Neural progenitor cell (in vitro differentiated cells): ENCODE measurements at places on chromosomes 16 and 17.

DNA sequence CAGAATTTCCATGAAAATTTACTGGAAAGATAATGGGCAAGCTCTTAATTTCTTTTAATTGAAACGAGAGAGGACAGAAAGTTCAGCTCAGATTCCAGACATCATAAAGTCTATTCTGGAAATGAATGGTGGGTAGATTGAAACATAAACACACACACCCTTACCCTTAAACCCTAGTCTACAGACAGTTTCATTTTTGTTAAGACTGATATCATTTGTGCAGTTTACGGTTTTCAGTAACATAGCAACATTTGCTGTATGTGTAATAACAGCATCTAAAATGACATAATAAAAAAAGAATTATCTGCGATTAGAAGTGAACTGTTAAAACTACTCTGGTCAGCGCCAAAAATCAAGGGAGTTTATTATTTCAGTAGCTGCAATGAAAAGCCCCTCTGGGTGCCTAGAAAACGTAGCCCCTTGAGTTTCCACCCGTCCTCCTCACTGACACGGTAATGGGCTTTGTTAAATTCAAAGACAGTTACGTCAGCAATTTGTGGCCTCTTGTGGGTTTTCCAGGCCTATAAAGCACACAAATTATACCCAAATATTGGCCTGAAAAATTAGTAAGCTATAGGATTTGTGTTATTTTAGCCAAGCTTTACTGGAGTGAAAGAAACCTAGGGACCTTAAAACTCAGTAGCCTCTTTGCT is 520.6 kb upstream of the SOX9 start:
- DNase-seq: no peak

- peak; percentile 78 for DNase-seq
These were observed 6.8 kb downstream of the KIFC3 start for GRCh38 chr16:57795431-57795878.

DNA sequence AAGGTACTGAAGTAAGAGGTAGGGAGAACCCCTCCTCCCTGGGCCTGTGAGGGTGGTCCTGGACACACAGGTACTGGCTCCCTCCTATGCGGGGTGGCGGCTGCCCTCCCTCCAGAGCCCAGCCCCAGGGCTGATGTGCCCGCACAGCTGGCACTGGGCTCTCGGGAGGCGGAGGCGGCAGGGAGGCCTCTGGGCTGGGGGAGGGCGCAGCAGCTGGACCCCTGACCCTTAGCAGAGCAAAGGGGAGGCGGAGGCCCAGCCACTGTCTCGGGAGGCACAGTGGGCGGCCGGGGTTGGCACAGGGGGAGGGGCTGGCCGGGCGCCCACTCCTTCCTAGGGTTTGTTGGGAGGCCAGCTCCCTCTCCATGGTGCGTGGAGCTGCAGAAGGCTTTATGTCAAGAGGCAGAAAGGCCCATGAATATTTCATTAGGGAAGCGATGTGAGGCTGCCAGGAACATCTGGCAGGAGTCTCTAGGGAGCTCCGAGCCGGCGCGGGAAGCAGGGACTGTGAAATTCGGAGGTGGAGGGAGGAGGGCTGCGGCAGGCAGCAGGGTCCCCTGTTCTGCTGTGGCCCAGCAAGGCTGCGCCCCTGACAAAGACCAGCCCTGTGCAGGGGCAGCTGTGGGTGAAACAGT is 44.1 kb upstream of the ACSF3 start:
- DNase-seq: no peak

GRCh38 chr17:60091908-60092331 is 13.2 kb upstream of the HEATR6 start:
- DNase-seq: no peak

DNA sequence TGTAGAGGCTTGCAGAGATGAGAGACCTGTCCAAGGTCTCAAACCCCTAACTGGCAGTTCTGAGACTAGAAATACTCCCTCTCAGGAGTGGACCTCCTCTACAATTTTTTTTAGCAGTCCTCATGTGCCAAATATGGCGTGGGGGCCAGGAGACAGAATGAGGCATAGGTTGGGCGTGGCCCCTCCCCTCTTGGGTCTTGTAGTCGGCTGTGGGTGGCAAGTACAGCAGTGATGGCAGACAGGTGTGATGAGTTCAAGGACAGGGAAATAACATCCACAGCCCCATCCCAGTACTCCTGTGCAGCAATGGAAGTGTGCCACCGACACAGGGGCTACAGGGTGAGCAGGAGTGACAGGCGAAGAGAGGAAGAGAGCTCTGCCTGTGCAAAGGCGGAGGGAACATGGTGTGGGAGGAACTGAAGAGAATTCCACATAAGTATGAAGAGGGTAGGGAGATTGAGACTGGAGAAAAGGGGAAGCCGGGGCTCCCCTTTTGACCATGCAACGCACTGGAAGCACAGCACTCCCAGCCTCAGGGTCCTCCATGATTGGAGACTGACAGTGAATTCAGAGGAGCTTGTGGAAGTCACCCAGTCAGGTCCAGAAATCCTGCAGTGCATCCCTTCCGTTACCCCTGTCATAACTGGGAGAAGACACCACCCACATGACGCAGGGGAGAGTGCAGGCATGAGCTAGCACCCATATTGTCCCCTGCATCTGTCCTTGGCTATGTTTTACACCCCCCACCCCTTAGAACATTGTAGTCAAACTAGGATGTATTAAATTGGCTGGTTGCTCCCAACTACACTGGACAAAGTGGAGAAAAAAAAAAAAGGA is 14.8 kb upstream of the CETP start:
- DNase-seq: no peak

GRCh38 chr17:55961386-55961785 is 191.9 kb upstream of the ANKFN1 start:
- no peak for DNase-seq

- no peak for DNase-seq
These were observed 18.4 kb downstream of the KDM8 start for GRCh38 chr16:27221576-27222248.

DNA sequence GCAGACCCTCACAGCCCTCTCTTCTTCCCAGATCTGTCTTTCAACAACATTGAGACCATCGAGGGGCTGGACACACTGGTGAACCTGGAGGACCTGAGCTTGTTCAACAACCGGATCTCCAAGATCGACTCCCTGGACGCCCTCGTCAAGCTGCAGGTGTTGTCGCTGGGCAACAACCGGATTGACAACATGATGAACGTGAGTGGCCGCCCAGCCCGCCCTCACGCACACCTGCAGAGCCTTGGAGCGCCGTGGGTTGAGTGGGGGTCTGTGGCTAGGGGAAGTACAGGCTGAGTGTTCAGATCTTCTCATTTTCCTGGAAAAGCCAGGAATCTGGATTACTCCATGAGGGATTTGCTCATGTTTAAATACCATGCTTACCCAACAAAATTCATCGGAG is 15.2 kb downstream of the DRC3 start:
- DNase-seq: no peak

- no peak for DNase-seq
These were observed 170.0 kb downstream of the C16orf78 start for GRCh38 chr16:49543631-49543946.

DNA sequence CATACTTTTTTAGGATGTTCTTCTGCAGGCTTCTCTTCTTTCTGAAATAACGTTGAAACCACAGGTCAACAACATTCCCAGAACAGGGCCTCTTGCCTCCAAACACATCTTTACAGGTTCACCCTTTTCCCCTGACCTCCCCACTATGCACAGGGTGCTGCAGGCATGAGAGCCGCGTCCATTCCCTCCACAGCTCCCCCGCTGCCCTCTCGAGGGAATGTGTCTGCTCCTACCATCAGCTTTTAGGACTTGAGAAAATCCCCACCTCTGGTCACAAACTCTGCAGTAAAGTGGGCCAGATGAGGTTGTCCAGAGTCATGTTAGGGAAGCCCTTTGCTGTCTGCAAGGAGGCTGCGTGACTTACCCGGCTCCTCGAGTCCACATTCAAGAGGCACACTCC is 30.5 kb downstream of the DUSP14 start:
- DNase-seq: no peak

GRCh38 chr17:2958706-2959222 is 104.6 kb downstream of the OR1D5 start:
- no peak for DNase-seq

- no peak for DNase-seq
These were observed 842 bp upstream of the LDAF1 start for GRCh38 chr16:21157632-21158031.

- DNase-seq: no peak
These were observed 74.6 kb downstream of the N4BP1 start for GRCh38 chr16:48535369-48535787.

GRCh38 chr16:54175169-54175551 is 111.4 kb downstream of the IRX3 start:
- DNase-seq: no peak

GRCh38 chr17:43791589-43791988 is 11.4 kb downstream of the CFAP97D1 start:
- DNase-seq: peak; percentile 34

DNA sequence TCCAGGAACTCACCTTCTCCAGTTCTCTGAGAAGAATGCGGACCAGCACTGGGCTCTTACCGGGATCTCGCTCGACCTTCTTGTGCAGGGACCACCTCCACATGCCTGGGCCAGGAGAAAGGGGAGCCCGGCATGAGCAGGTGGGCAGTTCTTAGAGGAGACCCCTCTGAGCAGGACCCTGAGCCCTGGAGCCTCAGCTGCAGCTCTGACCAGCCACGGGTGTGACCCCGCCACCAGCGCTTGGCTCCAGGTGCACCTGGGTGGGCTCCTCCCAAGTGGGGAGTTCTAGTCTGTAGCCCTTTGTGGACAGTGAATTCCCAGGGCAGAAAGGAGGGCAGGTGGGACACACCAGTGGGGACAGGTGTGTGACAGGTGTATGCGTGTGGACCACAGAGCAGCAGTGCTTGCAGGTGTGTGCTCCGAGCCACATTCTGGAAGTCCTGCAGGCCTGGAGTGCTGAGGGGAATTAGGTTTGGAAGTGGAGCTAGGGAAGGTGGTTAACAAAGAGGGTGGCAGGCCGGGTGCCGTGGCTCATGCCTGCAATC is 28.9 kb downstream of the PIK3R6 start:
- no peak for DNase-seq

DNA sequence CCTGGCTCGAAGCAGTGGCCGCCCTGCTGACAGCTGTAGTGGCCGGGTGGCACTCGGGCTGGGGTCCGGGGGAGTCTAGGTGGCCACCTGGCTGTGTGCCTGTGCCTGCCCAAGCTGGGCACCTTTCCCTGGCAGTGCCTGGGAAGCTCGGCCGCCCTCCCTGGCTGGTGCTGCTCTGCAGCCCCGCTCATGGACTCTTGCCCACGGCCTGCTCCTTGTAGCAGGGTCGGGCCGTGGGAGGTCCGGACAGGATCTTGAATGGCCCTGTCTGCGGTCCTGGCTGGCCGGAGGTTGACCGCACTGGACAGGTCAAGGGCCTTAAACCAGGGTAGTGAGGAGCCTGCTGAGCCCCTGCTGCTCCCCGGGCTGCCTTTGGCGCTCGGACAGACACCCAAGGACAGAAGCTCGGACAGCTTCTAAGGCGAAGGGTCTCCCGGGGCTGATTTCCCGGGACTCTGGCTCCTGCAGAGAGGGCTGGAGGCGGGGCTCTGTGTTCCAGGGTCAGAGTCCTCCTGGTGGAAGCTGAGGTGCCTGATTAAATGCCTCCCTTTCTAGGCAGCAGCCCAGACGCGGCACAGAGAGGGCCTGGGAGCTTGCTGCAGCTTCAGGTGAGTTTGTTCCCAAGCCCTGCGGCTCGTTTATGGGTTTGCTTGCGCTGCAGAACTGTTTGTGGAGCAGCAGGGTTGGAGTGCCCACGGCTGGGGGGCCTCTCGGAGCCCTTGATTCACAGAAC is 6.0 kb downstream of the CAPN15 start:
- peak; percentile 65 for DNase-seq

GRCh38 chr16:84596161-84596560 is 21.7 kb downstream of the COTL1 start:
- DNase-seq: no peak

- DNase-seq: no peak
These were observed 1.7 kb downstream of the ADGRG5 start for GRCh38 chr16:57544124-57544653.

GRCh38 chr17:17297217-17297616 is 6.0 kb upstream of the NT5M start:
- no peak for DNase-seq

DNA sequence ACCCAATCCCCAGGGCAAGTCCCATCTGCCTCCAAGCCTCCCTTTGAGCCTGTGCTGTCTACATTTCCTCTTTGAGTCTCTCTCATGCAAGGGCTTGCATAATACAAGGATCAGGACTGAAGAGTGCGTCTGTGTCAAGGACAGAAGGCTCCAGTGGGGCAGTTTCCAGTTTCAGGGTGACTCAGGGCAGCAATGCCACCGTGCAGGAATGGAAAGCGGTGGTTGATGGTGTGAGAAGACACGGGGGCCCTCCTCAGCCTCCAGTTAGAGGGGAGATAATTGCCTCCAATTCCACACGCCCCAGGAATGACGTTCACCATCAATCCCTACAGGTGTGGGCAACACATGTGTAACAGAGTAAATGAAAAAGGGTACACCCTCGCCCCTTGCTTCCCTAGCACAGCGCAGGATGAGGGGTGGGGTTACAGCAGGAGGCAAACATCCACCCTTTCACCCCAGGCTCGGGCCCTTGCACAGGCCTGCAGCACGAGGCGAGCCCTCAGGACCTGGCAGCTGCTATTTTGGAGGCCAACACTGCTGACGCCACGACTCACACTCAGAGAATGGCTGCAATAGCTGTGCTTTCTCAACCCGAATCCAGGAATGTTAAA is 24.8 kb upstream of the SLC25A19 start:
- no peak for DNase-seq

- peak; percentile 84 for DNase-seq
These were observed 30.3 kb downstream of the CHD9NB start for GRCh38 chr16:53022374-53022773.

GRCh38 chr16:70649300-70649699 is 2.9 kb downstream of the IL34 start:
- DNase-seq: no peak

DNA sequence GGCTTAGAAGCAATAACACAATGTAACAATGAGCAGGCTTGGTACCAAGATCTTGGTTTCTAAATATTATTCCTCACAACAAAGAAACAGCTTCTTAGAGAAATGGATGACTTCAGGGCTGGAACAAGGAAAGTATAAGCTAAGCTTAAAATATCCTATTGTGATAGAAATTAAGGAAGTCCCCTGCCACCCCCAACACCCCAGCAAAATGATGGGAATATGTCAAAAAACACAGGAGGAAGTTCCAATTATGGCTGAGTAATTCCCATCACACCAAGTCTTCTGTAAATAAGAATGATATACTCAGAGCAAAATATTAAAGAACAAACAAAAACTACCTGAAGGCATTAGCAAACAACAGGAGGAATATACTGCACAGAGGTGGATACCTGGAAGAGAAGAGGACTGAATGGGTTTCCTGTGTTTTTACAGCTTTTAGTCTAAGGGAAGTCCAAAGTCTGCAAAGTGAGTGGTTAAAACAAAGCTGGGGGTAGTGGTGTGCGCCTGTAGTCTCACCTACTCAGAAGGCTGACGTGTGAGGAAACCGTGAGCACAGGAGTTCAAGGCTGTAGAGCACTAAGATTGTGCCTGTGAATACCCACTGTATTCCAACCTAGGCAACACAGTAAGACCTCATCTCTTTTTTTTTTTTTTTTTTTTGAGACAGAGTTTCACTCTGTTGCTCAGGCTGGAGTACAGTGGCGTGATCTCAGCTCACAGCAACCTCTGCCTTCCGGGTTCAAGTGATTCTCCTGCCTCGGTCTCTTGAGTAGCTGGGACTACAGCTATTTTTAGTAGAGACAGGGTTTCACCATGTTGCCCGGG is 17.1 kb upstream of the ATP6V0A1 start:
- DNase-seq: no peak
